ENCODE measurements at places on chromosomes 6 and 20. TPM values are rescaled to one million over a fixed set of nuclear protein-coding genes. Genes with fewer than 3 reads are reported as not detected.
A peak's percentile ranks its signal among the peaks of the same experiment; 100 is the strongest.

GRCh38 chr20:18543216-18543615, 24.0 kb upstream of the SMIM26 start:
- no peak for DNase-seq
- H3K27me3 ChIP-seq: no peaks in the 10 kb centered on the region
- H3K4me3 ChIP-seq: no peak overlapping the region
- H3K4me1 ChIP-seq: no peaks in the 10 kb centered on the region
- no peak overlapping the region for H3K27ac ChIP-seq

Gene C6orf163
- total RNA-seq: 2.1 TPM

GRCh38 chr6:865846-866245, 172.9 kb upstream of the EXOC2 start:
- no peak overlapping the region for H3K27ac ChIP-seq
- H3K27me3 ChIP-seq: no peaks in the 10 kb centered on the region
- DNase-seq: no peak
- no peak overlapping the region for H3K4me3 ChIP-seq

DNA sequence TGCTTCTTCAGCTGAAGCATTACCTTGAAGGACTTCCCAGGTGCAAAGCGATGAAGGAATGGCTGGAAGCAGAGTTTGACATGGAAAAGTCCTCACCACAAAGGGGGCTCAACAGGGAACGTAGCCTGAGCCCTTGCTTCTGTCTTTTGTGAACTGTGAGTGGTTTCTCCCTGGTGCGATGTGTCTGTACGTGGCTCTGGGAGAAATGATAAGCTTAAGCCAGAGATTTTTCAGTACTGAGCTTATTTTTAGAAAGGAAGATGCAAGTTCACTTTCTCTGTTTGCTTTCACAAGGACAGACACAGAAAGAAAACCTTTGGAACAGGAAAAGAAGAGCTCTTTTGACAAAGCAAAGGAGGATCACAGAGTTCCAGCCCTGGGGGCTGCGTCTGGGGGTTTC, 79.4 kb downstream of the DACT2 start:
- no peaks in the 10 kb centered on the region for H3K27me3 ChIP-seq
- DNase-seq: no peak
- H3K27ac ChIP-seq: no peak overlapping the region
- no peaks in the 10 kb centered on the region for H3K36me3 ChIP-seq

GRCh38 chr6:47400581-47400980, 77.0 kb upstream of the CD2AP start:
- no peak overlapping the region for H3K27ac ChIP-seq
- DNase-seq: no peak
- no peaks in the 10 kb centered on the region for H3K4me1 ChIP-seq

DNA sequence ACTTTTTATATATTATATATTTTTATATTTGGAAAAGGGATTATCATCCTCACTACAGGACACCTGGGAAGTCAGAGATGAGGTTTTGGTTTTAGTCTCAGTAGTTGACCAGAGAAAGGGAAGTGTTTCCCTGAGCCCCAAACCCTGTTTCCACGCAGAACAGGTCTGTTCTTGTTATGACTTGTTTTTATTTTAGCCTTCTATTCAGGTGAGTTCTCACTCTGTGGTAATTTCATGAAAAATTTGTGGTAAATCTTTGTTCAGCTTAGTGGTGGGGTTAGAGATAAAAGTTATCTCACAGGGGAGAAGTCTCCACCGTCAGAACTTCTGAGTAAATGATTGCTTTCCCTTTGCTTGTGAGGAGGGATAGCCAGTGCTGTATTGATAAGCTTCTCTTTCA, 224.9 kb downstream of the FARS2 start:
- H3K36me3 ChIP-seq: peaks cover 6% of the 10 kb centered on the region
- H3K27ac ChIP-seq: no peak overlapping the region
- no peaks in the 10 kb centered on the region for H3K27me3 ChIP-seq

Gene NKX2-4
- not detected for total RNA-seq

Gene TFB1M
- total RNA-seq: 18.6 TPM

- H3K4me1 ChIP-seq: no peaks in the 10 kb centered on the region
- H3K36me3 ChIP-seq: no peaks in the 10 kb centered on the region
- no peak for DNase-seq
- no peak overlapping the region for H3K4me3 ChIP-seq
- H3K27me3 ChIP-seq: no peaks in the 10 kb centered on the region
These were observed 1246.0 kb upstream of the CITED2 start for GRCh38 chr6:140620496-140620895.

Gene SAMD3
- total RNA-seq: 5.2 TPM

DNA sequence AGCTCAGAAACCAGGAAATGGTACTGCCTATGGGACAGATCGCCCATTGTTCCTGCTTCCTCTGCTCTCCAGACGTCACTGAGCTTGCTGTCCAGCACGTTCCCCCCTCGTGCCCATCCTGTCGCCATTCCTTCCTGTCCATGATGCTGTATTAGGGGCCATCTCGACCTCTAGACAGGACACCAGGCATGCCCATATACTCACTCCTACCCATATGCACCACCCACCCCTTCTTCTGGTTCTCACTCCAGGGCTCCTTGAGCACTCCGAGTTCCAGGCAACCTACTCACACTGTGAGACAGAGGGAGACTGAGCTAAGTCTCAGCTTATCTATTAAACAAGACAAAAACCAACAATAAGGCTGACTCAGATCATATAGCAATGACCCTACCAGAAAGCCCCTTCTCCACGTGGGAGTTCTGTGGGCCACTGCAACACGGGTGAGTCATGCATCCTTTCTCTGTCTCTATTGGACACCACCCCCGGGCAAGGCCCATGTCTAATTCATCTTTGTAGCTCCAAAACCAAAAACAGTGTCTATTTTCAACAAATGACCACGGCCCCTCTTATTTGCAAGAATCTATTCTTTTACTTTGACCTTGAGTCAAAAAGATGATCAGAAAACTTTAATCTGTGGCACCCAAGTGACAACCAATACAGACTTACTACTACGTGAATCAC, 65.7 kb downstream of the PSMG4 start:
- H3K36me3 ChIP-seq: no peaks in the 10 kb centered on the region
- H3K4me1 ChIP-seq: peaks cover 16% of the 10 kb centered on the region
- no peak overlapping the region for H3K4me3 ChIP-seq
- peak overlapping the region; percentile 60 for H3K27ac ChIP-seq

DNA sequence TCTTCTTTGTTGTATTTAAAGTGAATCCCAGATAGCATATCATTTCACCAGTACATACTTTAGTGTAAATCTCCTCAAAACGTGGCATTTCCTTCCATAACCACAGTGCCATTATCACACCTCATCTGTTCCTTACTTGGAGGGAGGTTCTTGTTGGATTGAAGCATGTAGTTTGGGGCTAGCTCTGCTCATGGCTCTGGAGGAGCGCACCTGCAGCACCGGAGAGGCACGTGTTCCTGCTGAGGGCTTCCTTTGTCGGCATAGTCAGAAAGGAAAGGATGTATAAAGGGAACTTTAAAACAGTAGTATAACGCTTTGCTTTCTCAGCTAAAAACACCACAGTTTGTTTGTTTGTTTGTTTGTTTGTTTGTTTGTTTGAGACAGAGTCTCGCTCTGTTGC, 121.7 kb upstream of the TMEM181 start:
- no peak overlapping the region for H3K27ac ChIP-seq
- DNase-seq: no peak
- no peak overlapping the region for H3K4me3 ChIP-seq
- H3K36me3 ChIP-seq: no peaks in the 10 kb centered on the region
- H3K27me3 ChIP-seq: no peaks in the 10 kb centered on the region
- H3K4me1 ChIP-seq: no peaks in the 10 kb centered on the region

- no peak for DNase-seq
- H3K4me1 ChIP-seq: peaks cover 39% of the 10 kb centered on the region
- peaks cover 95% of the 10 kb centered on the region for H3K36me3 ChIP-seq
- no peaks in the 10 kb centered on the region for H3K27me3 ChIP-seq
- no peak overlapping the region for H3K4me3 ChIP-seq
These were observed 15.4 kb downstream of the SRSF3 start for GRCh38 chr6:36609582-36609981.

- H3K36me3 ChIP-seq: no peaks in the 10 kb centered on the region
- DNase-seq: no peak
- H3K4me1 ChIP-seq: peaks cover 11% of the 10 kb centered on the region
- H3K27me3 ChIP-seq: no peaks in the 10 kb centered on the region
- no peak overlapping the region for H3K4me3 ChIP-seq
These were observed 25.5 kb upstream of the DST start for GRCh38 chr6:56668158-56668557.

Gene HLA-G
- total RNA-seq: 1.6 TPM

- peak overlapping the region; percentile 93 for H3K4me3 ChIP-seq
- no peaks in the 10 kb centered on the region for H3K36me3 ChIP-seq
- peak overlapping the region; percentile 98 for H3K27ac ChIP-seq
- DNase-seq: no peak
These were observed 742 bp downstream of the TBCC start for GRCh38 chr6:42745083-42745639.

DNA sequence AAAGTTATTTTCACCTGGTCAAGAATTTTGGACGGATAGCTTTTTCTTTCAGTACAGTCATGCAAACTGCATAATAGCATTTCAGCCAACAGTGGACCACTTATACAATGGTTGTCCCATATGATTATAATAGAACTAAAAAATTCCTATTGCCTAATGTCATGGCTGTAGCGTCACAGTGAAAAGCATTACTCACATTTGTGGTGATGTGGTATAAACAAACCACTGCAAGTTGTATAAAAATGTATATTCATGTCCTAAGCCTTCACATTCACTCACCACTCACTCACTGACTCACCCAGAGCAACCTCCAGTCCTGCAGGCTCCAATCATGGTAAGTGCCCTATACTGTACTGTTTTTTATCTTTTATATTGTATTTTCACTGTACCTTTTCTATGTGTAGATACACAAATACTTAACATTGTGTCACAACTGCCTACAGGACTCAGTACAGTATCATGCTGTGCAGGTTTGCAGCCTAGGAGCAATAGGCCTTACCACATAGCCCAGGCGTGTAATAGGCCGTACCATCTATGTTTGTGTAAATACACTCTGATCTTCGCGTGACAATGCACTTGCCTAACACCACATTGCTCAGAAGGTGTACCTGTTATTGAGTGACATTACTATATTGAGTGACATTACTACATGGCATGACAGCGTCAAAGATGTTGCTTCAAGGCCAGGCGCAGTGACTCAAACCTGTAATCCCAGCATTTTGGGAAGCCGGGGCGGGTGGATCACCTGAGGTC, 17.9 kb downstream of the ABHD12 start:
- no peak overlapping the region for H3K4me3 ChIP-seq
- no peaks in the 10 kb centered on the region for H3K36me3 ChIP-seq
- no peak for DNase-seq
- H3K27me3 ChIP-seq: no peaks in the 10 kb centered on the region
- peaks cover 4% of the 10 kb centered on the region for H3K4me1 ChIP-seq

DNA sequence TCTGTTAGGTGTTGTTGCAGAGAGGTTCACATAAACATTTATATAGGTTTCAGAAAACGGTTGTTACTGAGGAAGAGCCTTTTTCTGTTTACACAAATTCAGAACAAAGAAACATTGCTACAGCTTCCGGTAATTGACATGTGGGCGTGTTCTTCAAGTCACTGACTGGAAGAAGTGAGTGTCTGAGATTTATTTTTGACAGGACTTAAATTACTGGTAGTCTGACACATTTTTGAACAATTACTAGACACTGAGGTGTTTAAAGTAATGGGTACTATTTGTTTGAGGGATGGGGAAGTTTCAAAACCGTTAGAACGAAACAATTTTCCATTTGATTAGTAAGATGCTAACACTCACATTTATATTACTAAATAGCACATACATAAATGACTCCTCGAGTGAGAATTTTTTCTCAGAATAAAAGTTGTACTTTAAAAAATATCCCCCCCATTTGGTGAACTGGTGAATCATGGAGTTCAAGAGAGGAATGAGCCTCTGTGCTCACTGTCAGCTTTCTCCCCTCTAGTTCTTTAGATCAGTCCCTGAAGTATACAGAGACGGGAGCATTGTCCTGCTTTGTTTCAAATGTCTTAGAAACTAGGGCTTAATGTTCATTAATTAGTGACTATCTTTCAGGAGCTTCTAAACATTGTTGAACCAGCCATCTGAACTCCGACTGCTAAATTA, 98.7 kb downstream of the TSHZ2 start:
- no peak overlapping the region for H3K27ac ChIP-seq
- H3K36me3 ChIP-seq: no peaks in the 10 kb centered on the region
- no peak for DNase-seq
- no peaks in the 10 kb centered on the region for H3K27me3 ChIP-seq
- no peak overlapping the region for H3K4me3 ChIP-seq
- peaks cover 3% of the 10 kb centered on the region for H3K4me1 ChIP-seq

DNA sequence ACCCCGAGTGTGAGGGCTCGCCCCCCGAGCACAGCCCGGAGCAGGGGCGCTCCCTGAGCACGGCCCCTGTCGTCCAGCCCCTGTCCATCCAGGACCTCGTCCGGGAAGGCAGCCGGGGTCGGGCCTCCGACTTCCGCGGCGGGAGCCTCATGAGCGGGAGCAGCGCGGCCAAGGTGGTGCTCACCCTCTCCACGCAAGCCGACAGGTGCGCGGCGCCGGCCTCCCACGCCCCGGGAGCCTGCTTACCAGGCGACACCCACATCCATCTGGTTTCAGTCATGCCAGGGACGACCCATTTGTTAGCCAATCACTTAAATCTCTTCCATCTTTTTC, 73.5 kb upstream of the PBOV1 start:
- no peak overlapping the region for H3K4me3 ChIP-seq
- H3K27ac ChIP-seq: no peak overlapping the region
- H3K4me1 ChIP-seq: no peaks in the 10 kb centered on the region
- H3K36me3 ChIP-seq: peaks cover 5% of the 10 kb centered on the region
- no peaks in the 10 kb centered on the region for H3K27me3 ChIP-seq
- DNase-seq: no peak

- no peak overlapping the region for H3K27ac ChIP-seq
- no peaks in the 10 kb centered on the region for H3K36me3 ChIP-seq
- no peak overlapping the region for H3K4me3 ChIP-seq
- H3K4me1 ChIP-seq: no peaks in the 10 kb centered on the region
- H3K27me3 ChIP-seq: no peaks in the 10 kb centered on the region
- no peak for DNase-seq
These were observed 35.8 kb downstream of the RIPOR2 start for GRCh38 chr6:24899997-24900325.

DNA sequence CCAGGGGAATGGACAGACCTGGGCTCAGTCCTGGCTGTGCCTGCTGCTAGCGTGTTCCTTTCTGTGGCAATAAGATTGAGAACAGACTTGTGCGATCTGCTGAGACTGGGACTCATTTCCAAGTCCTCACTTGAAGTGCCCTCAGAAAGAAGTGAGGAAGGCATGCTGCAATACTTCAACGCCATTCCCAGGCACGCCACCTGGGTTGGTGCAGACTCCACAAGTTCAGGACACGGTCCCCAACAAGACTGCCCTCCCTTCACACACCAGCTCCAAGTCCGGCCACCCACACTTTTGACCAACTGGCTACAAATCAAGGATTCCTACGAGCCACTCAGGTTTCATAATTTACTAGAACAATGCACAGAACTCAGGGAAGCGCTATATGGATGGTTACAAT, 391.8 kb upstream of the SULF2 start:
- no peaks in the 10 kb centered on the region for H3K4me1 ChIP-seq
- H3K27me3 ChIP-seq: no peaks in the 10 kb centered on the region
- no peaks in the 10 kb centered on the region for H3K36me3 ChIP-seq
- H3K27ac ChIP-seq: no peak overlapping the region
- no peak overlapping the region for H3K4me3 ChIP-seq
